ENCODE measurements at places on chromosomes 5 and 9. TPM values are rescaled to one million over a fixed set of nuclear protein-coding genes. Genes with fewer than 3 reads are reported as not detected.

The RASEF gene
- 0.05 TPM for total RNA-seq

The EPB41L4B gene
- total RNA-seq, result 0.15 TPM

The GBGT1 gene
- 28.7 TPM for total RNA-seq

The MLANA gene
- total RNA-seq, result not detected

The C9orf43 gene
- total RNA-seq, result 0.66 TPM

The FOXD4L4 gene
- total RNA-seq, result 0.15 TPM

The CLIC3 gene
- total RNA-seq, result not detected

The AGXT2 gene
- not detected for total RNA-seq

The SPINK4 gene
- total RNA-seq, result not detected

The TMEM250 gene
- total RNA-seq, result 47.4 TPM

The SPEF2 gene
- 0.76 TPM for total RNA-seq

The CBY3 gene
- total RNA-seq, result not detected

The GADD45G gene
- 0.64 TPM for total RNA-seq

The PAEP gene
- not detected for total RNA-seq

The PCDHB13 gene
- 0.77 TPM for total RNA-seq

The PKD2L2 gene
- total RNA-seq, result not detected

The RAD50 gene
- 20.4 TPM for total RNA-seq

The RNF183 gene
- total RNA-seq, result not detected

The MARCHF11 gene
- not detected for total RNA-seq
